Activated gamma-delta T cell treated with Interleukin-2 at 50 U/mL for 16 hours (primary cell): ENCODE measurements at places on chromosomes 13 and 19.

GRCh38 chr13:105050686-105051085 is 1484.8 kb downstream of the EFNB2 start:
- DNase-seq = no peak

- no peak for DNase-seq
Measured at GRCh38 chr13:46229251-46229650, 17.5 kb downstream of the LRRC63 start.

- no peak for DNase-seq
Measured at GRCh38 chr13:105159841-105160240, 1375.6 kb downstream of the EFNB2 start.

- peak; percentile 41 for DNase-seq
Measured at GRCh38 chr19:56111601-56112312, 9.3 kb downstream of the ZNF787 start.

DNA sequence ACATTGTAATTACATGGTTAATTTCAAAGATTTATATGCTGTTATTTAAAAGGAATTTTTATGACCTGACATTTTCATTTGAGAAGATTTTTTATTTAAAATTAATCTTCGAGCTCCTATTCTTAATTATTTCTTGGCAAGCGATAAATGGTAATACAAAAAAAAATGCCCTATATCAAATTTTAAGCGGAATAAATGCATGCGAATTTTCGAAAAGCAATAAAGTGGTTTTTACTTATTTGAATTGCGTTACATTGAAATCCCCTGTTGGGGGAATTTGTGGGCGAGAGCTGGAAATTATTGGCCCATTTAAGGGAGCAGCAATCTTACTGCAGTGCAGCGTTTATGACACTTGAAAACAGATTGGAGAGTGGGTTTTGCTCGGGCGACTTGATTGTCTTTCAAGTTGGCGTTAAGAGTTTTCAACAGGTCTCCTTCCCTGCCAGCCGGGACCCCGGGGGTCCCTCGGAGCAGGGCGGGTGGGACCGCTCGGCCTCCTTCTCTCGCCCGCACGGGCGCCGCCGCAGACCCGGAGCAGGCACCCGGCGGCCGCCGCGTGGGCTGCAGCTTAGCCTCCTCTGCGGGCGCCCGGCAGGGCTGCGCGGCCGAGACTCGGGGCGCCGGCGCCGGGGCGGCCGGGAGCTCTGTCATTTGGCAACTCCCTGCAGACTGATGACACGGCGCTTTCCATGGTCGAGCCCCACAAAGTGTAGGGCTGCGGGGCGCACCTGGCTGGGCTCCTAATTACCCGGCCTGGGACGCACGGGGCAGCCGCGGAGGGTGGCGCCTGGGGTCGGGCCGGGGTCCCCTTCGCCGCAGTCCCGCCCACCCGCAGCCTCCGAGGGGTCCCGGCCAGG is 255.1 kb upstream of the SOX21 start:
- DNase-seq = no peak
